ENCODE measurements at places on chromosomes 11 and 22.

- DNase-seq = no peak
Measured at GRCh38 chr11:79438631-79439409, 2.0 kb downstream of the TENM4 start.

GRCh38 chr11:111388842-111389241 is 9.8 kb upstream of the POU2AF1 start:
- DNase-seq = no peak

DNA sequence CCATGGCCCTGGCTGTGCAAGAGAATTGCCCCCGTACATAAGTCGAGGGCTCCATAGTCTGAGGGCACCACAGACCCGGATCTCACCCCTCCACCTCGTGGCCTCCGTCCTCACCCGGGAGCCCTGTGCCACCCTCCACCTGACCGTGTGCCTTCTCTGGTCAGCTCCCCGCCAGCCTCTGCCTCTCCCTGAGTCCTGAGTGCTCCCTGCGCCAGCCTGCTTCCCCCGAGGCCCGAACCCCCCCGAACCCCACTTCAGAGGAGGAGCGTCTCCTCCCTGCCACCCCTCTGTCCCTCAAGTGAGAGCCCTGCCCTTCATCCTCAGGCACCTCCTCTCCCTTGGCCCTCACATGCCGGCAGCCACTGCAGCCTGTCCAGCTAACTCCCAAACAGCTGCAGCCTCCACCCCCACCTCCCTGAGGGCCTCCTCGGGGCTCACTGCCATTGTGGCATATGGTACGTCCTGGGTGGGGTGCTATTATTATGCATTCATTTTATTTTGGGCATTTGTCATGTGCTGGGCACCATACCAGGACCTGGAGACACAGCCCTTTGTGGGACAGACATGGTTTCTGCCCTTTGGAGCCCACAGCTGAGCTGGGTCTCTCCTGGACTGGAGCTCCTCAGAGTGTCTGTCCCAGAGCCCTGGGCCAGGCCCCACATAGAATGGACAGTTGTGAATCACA is 67.2 kb downstream of the MYO7A start:
- DNase-seq = no peak

GRCh38 chr11:72721276-72721675 is 30.9 kb downstream of the ARAP1 start:
- DNase-seq = no peak

GRCh38 chr11:74730571-74731260 is 510 bp downstream of the CHRDL2 start:
- DNase-seq = no peak

- no peak for DNase-seq
Measured at GRCh38 chr11:69233744-69234570, 60.0 kb upstream of the MYEOV start.

GRCh38 chr11:126102436-126102981 is 39.8 kb upstream of the CDON start:
- DNase-seq = no peak

GRCh38 chr11:44597358-44598012 is 32.0 kb downstream of the CD82 start:
- no peak for DNase-seq

DNA sequence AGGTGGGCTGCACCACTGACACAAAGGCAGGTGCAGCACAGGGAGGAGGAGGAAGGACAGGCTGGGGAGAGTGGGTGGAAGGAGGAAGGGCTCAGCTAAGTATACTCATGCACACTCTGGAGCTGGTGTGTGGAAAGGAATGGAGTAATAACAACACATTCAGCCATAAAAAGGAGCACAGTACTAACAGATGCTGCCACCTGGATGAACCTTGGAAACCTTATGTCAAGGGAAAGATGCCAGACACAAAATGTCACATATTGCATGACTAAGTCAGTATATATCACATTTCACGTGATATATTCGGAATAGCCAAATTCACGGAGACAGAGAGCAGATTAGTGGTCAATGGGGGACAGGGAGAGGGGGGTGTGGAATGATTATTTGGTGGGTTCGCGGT is 389.6 kb upstream of the SYN3 start:
- no peak for DNase-seq

DNA sequence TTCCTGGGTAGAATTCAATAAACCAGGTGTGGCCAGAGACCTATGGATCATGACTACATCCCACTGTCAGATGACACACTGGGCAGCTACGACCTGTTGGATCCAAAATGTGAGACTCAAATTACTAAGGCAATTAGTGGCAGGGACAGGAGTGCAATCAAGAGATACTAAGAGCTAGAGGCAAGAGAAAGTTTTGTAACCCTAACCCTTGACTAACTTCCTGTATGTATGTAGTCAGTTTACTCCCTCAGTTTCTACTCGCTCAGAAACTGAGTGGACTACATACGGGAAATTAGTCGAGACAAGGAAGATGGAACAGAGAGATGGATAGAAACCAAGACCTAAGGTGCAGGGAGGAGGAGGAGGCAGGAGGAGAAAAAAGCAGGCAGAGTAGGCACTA is 2.7 kb downstream of the CYB5R2 start:
- no peak for DNase-seq

Data from NT2/D1 (cell line).